ENCODE measurements at places on chromosomes 13 and 19.

GRCh38 chr13:35808846-35809245 is 322.3 kb downstream of the DCLK1 start:
- DNase-seq, result no peak

GRCh38 chr19:35793381-35794165 is 18.2 kb downstream of the ARHGAP33 start:
- no peak for DNase-seq

DNA sequence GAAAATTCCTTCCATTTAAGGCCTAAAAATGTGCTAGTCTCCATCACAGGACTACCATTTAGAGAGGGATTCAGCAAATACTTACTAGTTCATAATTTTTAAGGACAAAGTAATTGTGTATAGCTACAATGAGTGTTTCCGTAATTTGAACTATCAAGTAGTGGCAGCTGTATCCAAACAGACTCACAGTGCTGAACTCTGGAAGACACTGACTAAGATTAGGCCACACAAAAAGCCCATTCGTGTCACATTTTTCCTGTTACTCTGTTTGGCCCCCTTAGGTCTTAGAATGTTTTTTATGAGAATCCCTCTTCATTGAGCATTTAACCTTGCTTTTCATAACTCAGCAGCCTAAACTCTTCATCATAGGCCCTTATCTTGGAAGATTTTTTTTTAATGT is 731.2 kb upstream of the PCDH9 start:
- no peak for DNase-seq

DNA sequence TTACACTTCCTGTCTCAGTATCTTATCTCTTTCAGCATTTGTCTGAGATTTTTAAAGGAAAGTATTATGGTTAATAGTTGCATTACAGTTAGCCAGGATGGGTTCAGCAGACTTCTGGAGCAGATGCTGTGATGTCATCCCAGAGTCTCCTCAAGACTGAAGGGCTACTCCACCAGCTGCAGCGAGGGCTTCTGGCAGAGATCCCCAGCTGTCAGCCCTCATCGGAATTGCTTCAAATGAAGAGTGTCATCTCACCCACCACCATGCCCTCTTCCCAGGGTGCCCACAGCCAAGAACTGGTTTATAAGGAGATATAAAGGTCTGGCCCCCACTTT is 84.4 kb downstream of the FAM216B start:
- DNase-seq, result no peak

DNA sequence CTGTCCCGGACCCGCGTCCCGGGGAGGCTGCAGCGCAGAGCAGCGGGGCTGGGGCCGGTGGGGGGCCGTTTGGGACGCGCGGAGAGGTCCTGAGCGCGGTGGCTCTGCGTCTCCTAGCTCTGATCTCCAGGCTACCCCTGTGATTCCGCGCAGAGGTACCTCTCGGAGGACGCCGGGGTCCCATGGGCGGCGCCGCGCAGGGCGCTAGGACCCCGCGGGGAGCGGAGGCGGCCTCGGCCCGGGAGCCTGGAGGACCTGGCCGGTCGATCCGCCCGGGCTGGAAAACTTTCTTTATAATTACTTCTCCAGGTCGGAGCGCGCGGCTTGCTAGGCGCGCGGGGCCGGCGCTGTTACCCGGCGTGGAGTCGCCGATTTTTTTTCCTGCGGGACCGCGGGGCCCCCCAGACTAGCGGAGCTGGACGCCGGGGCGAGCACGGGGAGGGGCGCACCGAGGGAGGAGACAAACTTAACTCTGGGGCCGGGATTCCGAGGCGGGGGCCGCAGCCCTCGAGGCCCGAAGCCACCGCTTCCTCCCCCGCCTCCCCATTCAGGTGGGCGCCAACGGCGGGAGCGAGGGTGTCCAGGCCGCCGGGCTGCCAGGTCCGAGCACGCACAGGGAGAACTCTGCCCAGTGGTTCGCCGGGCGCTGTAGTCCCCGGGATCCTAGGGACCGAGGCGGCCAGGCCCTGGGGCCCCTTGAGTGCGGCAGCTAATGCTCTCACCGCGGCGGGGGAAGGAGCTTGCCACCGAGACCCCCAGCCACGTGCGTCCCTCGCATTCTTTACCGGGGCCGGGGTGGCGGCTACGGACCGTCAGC is 848 bp upstream of the CEBPA start:
- peak; percentile 73 for DNase-seq

DNA sequence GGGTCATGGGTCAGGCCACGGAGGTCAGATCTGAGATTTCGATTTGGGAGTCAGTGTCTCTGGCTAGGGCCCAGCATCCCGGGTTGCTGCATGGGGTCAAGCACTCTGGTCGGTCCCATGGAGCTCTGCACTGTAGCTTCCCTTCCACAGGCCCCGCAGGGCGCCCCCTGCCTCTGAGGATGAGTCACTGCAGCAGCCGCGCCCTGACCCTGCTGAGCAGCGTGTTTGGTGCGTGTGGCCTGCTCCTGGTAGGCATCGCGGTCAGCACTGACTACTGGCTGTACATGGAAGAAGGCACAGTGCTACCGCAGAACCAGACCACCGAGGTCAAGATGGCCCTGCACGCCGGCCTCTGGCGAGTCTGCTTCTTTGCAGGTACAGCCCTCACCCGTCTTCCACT is 3.6 kb downstream of the CACNG7 start:
- DNase-seq, result no peak

- DNase-seq, result peak; percentile 57
Observed at GRCh38 chr19:40530091-40530901, 46.4 kb upstream of the SHKBP1 start.

GRCh38 chr19:27974082-27974513 is 1238.9 kb downstream of the UQCRFS1 start:
- peak; percentile 13 for DNase-seq

DNA sequence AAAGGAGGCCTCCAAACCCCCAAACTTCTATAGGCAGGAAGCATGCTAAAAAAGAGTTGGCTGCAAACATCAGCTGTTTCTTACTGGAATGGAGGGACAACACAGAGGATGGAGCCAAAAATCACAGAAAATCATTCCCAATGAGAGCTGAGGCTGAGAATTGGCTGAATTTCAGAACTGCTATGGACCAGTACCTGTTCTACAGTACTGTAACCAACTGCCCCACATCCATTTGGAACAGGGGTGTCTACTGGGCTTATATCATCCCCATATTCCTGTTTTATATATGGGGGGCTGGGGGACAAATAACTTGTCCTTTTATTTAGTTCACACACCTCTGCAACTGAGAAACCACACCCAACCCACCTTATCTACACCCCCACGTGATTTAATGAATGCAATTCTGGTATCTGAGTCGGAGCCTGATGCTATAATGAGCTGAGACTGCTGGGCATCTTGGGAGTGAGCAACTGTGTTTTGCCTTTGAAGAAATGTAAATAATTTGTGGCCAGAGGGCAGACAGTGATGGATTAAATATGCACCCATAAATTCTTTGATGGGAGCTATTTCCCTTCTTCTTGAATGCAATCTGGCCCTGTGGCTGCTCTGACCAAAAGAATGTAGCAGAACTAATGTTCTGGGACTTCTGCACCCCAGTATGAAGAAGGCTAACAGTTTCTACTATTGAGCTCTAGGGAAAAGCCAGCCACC is 82.6 kb downstream of the TBC1D4 start:
- no peak for DNase-seq

DNA sequence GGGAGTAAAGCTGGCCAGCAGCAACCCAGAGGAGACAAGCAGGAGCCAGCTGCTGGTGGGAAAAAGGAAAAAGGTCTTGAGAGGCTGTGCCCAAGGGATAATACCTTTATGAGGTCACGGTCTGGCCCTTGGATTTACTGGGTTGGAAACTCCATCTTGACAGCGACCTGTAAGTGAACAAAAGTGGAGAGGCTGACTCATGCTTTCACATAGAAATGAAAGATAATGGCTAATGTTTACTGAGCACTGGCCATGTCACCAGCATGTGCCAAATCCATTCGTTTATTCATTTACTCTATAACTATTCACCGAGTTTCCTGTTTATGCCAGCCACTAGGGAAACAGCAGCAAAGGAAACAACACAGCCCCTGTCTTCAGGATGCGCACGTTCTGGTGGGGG is 4.7 kb downstream of the VRK3 start:
- DNase-seq, result no peak

All from common myeloid progenitor, CD34-positive (primary cell).